ENCODE measurements at places on chromosomes 4 and X.
A peak's percentile ranks its signal among the peaks of the same experiment; 100 is the strongest.

GRCh38 chr4:8473198-8473919 is 32.8 kb downstream of the TRMT44 start:
- DNase-seq, result no peak

GRCh38 chrX:154717824-154718223 is 33.1 kb downstream of the GAB3 start:
- no peak for DNase-seq

- no peak for DNase-seq
These were observed 13.7 kb upstream of the WDR1 start for GRCh38 chr4:10130178-10130888.

DNA sequence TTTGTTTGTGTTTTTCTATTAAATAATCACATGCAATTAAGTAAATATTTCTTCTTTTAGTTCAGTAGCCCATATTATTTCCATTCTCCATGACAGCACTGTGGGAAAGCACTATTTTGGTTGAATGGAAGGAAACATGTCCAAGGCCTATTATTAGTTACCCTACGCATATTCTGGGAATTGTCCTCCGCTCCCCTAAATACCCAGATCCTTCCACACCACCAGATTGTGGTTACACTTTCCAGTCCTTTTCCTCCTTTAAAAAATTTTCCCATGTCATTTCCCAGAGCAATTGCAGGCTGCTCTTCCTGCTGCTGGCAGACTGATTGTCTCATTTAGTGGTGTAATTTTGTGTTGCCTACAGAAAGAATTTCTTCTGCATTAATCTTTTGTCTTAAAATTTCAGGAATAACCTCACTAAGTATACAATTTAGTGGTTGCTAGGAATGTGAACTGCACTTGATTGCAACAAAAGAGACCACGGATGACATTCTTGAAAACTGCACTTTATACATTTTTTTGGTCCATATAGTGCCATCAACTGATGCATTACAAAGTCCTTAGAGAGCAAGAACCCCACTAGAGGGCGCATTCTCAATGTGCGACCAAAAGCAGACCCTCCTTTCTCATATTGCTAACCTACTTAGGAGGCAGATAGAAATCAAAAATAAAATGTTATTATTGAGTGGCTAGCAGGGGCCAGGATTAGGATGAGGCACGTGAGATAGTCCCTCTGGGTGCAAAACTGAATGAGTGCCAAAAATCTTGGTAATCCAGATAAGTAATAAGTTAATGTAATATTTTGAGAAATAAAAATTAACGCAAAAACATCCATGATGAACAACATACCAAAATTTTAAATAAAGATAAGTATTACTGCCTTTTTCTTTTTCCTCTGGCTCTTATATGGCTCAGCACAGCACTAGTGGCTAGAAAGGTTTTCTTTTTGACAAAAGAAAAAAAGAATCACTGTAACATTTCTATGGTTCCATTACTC is 98.8 kb upstream of the IQCM start:
- DNase-seq, result peak; percentile 32

All from activated CD4-positive, alpha-beta T cell treated with anti-CD3 and anti-CD28 coated beads, Interleukin-2, amount 50 U/mL, for 48 hours (primary cell).